Bronchial epithelial cell (primary cell): ENCODE measurements at places on chromosomes 3 and 15. TPM values are rescaled to one million over a fixed set of nuclear protein-coding genes. Genes with fewer than 3 reads are reported as not detected.

DNA sequence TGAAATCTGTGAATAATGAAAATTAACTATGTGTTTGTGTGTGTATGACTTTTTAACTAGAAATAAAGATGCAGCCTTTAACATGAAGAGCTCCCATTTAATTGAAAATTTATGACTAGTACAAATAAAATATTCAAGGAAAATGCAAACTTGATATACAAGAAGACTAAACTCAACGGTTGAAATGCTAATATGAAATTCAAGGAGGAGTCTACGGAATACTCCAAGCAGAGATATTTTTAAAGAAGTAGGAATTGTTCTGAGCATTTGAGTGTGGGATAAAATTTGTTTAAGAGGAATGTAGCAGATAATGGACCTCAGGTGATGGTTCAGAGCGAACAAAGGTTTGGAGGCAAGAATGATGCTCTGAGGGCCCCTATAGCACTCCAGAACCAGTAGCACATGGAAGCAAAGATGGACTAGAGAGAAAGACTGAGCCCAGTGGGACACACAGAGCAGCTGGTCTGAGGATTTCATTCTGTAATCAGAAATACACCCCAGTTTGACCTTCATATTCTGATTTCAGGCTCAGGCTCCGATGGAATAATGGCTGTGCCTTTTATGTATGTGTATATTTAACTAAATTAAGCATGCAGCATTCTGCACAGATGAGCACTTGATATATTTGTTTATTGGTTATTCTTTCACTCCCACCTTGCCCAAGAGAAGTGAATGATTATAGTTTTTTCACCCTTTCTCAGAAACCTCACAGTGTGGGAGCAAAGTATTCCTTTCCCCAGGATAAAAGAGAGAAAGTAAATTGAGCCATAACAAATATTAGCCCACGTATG is 227.1 kb downstream of the ZPLD1 start:
- no peak for DNase-seq

DNA sequence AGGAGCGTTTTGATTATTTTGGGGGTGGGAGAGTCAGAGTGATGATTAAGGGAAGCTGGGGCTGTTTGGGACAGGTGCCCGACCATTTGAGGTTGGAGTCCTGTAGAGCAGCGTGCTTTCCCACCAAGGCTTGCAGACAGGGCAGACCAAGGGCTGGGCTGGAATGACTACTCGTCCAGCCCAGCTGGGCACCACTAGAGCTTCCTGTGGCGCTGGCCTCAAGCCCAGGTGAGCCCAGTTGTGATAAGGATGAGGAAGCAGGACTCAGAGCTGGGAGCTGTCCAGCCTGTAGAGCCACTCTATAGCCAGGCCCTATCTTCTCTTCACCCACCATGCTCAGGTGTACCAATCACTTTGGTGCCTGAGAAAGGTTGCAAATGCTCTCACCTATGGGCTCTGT is 75.8 kb upstream of the ACAN start:
- no peak for DNase-seq

DNA sequence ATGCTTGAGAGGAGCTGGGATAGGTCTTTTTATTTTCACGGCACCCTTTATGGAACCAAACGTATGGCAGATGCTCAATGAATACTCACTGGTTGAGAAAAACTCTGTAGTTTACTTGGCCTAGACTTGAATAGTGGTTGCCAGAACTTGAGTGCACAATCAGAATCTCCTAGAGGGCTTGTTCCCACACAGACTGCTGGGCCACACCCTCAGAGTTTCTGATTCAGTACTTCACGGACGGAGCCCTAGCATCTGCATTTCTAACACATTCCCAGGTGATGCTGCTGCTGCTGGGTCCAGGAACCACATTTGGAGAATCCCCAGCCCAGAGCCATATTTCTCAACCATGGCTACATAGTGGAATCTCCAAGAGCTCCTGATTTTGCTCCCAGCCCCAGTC is 24.6 kb downstream of the CA12 start:
- no peak for DNase-seq

DNA sequence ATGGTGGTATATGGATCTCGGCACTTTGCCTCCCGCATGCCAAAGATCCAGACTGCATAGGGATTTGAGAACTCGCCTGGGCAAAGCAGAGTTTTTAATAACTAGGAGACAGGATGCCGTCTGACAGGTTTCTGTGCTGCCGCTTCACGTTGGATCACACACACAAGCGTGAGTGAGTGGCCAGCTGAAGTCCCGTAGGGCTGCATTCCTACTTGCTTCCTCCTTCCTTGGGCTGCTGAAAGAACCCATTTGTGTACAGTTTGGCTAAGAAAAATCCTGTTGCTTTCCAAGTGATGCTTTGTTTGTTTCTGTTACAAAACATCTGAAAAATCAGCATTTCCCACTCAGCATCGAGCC is 604.3 kb upstream of the CFAP20DC start:
- peak; percentile 88 for DNase-seq

DNA sequence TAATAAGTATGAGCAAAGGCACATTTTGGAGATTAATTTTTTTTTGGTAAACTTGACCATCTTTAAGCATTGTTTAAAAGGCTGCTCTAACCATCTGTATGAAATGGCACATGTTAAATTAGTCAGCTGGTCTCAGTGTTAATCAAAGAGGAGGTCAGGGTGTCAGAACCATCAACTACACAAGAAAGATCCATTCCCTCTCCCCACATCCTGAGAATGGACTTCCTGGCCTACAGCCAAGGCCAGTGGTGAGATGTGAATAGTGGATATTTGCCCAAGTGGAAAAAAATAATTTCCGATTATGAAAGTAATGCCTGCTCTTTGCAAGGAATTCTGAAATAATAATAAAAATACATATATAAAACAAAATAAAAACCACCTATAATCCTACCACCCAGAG is 641.7 kb downstream of the NR2F2 start:
- DNase-seq, result no peak

GRCh38 chr3:56260262-56260661 is 208.0 kb downstream of the ERC2 start:
- DNase-seq, result no peak

GRCh38 chr3:42685891-42686820 is 819 bp downstream of the KLHL40 start:
- DNase-seq, result no peak

GRCh38 chr3:123716411-123716810 is 131.6 kb upstream of the HACD2 start:
- no peak for DNase-seq

- no peak for DNase-seq
Measured at GRCh38 chr15:72217216-72217615, 13.8 kb downstream of the PKM start.

GRCh38 chr15:44971036-44971435 is 14.5 kb downstream of the TERB2 start:
- DNase-seq, result no peak

DNA sequence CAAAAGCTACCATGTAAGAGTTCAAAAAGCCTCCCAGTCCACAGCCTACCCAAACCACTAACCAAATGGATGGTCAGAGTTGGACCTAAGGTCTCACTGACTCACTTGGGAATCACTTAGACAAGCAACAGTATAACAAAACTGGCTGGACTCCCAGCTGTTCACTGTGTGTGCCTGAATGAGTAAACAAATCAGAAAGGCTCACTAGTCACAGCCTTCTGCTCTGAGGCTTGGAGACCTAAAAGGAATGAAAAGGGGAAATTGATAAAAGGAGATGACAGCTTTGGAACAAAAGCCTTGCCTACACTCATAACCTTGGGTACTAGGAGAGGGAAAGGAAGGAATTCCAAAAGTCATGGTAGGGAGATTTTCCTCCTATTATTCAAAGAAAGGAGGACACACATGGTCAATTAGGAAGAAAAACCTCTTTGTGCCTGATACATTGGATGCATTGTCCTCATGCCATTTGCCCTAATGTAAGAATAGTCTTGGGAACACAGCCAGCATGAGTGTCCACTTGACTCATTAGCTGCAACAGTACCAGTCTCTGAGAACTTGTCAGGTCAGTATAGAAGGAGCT is 92.3 kb downstream of the FRMD5 start:
- DNase-seq, result peak; percentile 91

DNA sequence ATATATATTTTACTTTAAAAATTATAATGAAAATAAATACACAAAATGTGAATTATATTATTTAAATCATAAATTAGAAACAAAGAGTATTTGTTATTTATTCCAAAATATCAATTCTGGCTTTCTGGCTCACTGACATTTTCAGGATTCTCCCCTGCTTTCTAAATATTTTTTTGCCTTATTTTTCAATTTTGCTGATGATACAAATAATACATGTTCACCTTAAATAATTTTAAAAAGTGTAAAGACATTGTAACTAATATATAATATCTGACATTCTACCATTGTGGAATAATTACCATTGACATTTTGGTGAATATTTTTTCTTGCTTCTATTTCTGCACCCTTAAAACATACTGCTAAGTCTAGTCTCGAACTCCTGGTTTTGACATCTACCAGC is 325.9 kb upstream of the CBLB start:
- DNase-seq, result no peak

GRCh38 chr15:99692825-99693224 is 40.4 kb downstream of the LYSMD4 start:
- peak; percentile 14 for DNase-seq

DNA sequence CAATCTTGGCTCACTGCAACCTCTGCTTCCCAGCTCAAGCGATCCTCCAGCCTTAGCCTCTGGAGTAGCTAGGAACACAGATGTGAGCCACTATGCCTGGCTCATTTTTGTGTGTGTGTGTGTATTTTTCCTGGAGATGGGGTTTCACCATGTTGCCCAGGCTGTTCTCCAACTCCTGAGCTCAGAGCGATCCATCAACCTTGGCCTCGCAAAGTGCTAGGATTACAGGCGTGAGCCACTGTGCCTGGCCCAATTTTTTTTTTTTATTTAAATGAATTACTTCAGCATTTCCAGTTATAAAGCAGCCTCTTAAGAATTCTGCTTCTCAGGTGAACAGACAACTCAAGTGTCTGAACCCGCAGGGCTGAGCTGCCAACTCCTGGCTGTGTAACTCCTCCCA is 20.1 kb upstream of the ST3GAL6 start:
- no peak for DNase-seq

DNA sequence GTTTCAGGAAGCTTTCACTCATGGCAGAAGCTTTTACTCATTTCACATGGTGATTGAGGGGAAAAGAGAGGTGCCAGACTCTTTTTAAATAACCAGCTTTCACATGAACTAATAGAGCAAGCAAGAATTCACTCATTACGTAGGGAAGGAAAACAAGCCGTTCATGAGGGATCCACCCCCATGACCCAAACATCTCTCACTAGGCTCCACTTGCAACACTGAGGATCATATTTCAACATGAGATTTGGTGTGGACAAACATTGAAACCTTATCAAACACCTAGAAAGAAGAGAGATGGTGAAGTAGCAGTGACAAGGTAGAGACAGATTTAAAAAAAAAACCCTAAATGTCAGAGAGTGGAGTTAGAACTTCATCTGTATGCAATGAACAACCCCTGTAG is 408.6 kb upstream of the PDZRN3 start:
- no peak for DNase-seq

DNA sequence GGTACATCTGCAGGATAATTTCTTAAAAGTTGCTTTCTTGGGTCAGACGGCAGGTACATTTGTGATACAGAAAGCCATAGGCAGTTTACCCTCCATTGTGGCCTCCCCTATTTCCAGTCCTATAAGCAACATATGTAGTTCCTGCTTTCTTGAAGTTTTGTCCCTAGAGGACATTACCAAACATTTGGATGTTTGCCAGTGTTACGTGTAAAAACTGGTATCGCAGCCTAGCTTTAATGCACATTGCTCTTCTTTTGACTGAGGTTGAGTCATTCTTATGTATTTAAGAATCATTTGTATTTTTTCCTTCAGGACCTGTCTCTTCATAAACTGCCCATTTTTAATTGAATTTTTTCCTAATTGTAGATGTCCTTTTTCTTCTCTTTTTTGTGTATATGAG is 114.3 kb downstream of the DIPK2A start:
- DNase-seq, result peak; percentile 96

DNA sequence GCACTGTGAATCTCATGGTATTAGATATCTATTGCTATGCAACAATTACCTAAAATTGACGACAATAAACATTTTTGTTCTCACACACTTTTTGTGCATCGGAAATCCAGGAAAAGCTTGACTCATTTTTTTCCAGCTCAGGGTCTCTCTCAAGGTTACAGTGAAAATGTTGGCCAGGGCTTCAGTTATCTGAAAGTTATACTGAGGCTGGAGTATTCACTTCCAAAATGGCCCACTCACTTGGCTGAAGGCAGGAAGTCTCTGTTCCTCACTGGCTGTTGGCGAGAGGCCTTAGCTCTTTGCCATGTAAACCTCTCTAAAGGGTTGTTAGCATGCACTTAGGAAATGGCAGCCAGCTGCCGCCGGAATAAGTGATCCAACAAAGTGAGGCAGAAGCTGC is 41.4 kb downstream of the OSTN start:
- DNase-seq, result no peak

DNA sequence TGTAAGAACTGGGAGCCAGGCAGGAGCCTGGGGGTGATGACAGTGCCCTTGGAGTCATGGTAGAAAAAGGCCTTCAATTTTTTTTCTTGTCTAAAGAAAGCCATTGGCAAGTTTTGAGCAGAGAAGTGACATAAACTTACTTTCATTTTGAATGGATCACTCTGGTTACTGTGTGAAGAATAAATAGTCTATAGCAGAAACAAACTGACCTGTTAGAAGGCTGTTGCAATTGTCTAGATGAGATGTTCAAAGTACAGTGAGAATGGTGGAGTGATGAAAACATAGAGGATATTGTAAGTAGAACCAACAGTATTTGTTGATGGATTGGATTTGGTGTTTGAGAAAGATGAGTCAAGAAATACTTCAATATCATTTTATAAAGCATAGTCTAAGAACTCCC is 439.9 kb downstream of the TBL1XR1 start:
- DNase-seq, result no peak

DNA sequence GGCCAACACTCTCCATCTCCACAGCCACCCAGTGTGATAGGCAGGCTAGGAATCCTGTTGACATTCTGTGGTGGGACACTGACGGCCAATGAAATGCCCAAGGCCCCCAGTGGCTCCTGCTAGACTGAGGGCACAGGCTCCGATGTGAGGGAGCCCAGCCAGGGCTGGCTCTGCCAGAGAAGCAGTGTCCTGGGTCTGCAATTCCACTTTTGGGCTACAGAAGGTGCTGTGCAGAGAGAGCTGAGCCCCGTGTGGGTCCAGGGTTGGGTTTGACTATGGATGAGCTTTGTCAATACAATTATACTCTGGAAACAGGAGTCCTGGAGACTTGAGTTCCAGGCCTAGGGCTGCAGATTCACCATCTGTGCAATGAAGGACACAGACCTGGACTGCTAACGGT is 55.7 kb upstream of the TMEM115 start:
- DNase-seq, result no peak

GRCh38 chr15:59244337-59244736 is 37.7 kb downstream of the LDHAL6B start:
- DNase-seq, result no peak

KNG1 gene
- not detected in 2 replicates for total RNA-seq

GOLGA8G gene
- total RNA-seq, result not detected in 2 replicates

ST8SIA2 gene
- not detected in 2 replicates for total RNA-seq

XPC gene
- total RNA-seq, result 25.3 and 33.4 TPM in 2 replicates

NPAP1 gene
- total RNA-seq, result not detected in 2 replicates

GPR15 gene
- total RNA-seq, result not detected in 2 replicates

HMG20A gene
- total RNA-seq, result 9.7 and 16.0 TPM in 2 replicates

MNS1 gene
- total RNA-seq, result not detected in 2 replicates

LSAMP gene
- total RNA-seq, result 0.26 TPM in 1 of 2 replicates, not detected in the other
